ENCODE measurements at places on chromosomes 3 and 15.
A peak's percentile ranks its signal among the peaks of the same experiment; 100 is the strongest.

DNA sequence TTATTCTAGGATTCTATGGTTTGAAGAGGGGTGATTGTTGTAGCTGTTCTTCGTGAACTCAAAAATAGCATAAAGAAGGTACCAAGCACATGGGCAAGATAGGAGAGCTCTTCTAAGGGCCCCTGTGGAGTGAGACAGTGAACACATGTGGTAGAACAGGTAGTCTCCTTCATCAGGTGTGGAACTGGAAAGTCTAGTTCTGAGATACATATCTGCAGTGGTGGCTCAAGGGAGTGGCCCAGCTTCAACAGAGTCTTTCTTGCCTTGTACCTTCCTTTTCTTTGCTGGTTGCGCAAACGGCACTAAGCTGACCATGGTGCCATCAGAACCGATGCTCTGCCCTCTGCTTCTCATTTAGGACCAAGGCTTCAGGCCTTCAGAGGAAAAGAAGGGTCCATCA lies 65.2 kb downstream of the CERS3 start:
- DNase-seq, result no peak

DNA sequence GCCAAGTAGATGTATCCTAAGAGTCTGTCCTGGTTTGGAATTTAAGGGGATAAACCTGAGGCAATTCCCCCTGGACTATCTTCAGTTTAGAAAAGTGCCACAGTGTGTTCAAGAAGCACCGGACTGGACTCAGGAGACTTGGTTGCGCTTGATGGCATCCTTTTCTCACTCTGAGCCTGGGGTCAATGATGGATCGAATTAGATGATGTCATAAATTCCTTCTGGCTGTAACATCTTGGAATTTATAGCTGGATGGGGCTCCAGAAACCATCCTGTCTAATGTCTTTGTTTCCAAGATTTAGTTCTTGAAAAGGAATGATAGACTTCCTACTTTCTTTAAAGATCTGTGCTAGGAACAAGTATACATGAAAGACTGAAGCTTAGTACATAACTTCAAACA lies 280.6 kb downstream of the LPP start:
- DNase-seq, result no peak

- DNase-seq, result peak; percentile 66
These were observed 324.5 kb upstream of the ROBO2 start for GRCh38 chr3:76715426-76715825.

DNA sequence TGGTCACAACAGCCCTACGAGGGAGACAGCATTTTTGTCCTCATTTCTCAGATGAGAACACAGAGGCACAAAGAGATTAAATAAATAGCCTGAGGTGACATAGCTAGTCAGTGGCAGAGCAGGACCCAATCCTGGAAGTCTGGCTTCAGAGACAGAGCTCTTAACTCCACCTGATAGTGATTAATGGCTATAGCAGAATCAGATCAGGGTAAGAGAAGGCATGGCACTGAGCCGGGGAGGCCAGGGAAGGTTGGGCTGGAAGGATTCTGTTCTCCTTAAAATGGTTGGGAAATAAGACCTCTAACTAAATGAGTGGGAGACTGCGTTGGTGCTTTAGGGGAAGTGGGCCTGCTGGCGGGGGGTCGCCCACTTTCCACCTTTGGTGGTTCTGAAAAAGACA lies 104.5 kb downstream of the VGLL4 start:
- DNase-seq, result no peak

GRCh38 chr3:175192536-175192935 lies 333.4 kb downstream of the NAALADL2 start:
- peak; percentile 41 for DNase-seq

DNA sequence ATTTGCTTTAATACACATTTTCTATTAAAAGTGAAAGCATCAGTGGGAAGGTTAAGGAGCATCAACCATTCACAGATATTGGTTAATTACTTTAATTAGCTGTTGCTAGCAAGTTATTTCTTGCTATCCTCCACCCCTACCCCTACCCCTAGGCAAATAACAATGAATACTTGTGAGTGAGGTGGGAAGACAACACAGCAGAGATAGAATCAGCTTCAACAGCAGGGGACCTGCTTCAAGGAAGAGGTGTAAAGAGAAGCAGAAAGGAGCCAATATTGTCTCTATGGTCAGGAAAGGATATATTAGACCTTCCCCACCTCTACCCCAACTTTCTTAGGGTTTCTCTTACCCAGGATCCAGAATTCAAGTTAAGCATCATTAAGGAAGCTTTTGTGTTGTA lies 149.4 kb downstream of the SNRK start:
- DNase-seq, result no peak

- no peak for DNase-seq
These were observed 2.8 kb upstream of the MCTP2 start for GRCh38 chr15:94228611-94229010.

- no peak for DNase-seq
These were observed 336.0 kb upstream of the TRIM42 start for GRCh38 chr3:140341817-140342403.

GRCh38 chr3:192929146-192929545 lies 11.5 kb upstream of the MB21D2 start:
- DNase-seq, result peak; percentile 23

DNA sequence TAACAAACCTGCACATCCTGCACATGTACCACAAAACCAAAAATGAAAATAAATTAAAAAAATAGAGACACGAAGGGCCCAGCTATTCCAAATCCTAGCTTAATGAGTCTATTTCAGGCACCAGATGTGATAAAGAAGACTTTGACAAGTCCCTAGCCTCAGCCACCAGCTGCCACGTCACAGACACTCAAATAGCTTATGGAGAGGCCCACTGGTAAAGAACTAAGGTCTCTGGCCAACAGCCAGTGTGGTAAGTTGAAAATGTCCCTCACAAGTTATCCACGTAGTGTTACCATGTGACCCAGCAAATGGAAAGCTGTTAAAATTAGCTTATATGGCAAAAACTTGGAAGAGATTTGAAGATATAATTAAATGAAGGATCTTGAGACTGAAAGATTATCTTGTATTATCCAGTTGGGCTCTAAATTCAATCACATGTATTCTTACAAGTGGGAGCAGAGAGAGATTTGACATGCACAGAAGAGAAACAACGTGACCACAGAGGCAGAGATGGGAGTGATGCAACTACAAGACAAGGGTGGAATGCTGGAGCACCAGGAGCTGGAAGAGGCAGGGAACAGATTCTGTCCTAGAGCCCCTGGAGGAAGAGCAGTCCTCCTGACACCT lies 10.9 kb downstream of the ACSBG1 start:
- no peak for DNase-seq

DNA sequence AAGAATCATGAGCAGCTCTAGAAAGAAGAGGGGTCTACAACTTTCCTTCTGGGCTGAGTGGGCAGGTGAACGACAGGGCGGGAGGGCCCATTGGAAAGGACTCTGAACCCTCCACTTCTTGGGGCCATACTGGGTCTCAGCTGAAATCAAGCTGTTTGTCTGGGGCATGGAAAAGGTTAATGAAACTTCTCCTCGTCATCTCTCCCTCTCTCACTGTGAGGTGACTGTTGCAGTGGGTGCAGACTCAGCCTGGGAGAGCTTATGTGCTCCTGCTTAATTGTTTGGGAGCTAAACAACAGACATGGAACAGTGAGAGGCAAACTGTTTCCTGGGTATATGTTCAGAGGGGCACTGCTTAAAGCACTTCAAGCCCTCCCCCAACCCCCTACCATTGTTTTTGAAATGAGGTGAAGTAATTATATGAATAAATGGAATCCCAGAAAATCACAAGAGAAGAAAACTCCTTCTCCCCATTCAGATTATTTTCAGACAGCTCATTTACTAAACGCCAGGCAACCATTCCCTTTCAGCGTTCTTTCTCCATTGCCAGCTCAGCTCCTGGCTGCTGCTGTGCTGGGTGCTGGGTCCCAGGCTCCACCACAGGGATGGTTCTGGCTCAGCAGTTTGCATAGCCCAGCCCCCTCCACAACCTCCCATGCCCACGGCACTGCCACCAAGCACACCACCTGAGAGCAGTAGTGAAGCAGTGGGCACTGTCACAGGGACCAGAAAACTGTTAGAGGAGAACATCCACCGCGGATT lies 444.9 kb upstream of the TBL1XR1 start:
- DNase-seq, result no peak

- no peak for DNase-seq
These were observed 151.0 kb upstream of the WNT5A start for GRCh38 chr3:55637906-55638638.

GRCh38 chr3:65758876-65759598 lies 279.7 kb downstream of the MAGI1 start:
- DNase-seq, result peak; percentile 29

GRCh38 chr3:139310474-139310933 lies 33.3 kb upstream of the MRPS22 start:
- peak; percentile 77 for DNase-seq

DNA sequence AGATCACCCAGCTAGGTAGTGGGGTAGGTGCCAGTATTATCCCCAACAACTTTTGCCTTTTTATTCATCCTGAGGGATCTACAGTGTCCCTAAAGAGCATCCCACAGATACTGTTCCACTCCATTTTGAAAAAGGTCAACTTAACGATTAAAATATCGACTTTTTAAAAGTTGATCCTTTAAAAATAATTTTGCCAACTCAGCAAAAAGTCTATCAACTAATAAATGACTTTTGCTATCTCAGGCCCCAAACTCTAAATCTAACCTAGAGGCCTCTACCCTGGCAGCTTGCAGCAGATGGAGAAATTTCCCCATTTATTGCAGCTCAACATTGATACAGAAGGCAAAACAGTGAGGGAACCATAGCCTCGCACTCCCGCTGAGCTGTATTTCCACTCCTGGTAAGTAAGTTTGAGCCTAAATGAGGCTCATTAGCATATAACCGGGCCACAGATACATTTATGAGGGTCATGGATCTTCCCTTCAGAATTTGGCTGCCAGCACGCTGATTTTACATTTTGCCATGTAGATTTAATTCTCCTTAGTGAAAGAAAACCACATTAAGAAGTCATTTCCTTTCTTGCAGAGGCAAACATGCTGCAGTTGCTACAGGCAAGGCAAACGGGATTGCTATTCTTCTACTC lies 704.1 kb upstream of the CFAP20DC start:
- DNase-seq, result no peak

GRCh38 chr3:61173676-61174075 lies 77.6 kb downstream of the FHIT start:
- peak; percentile 1 for DNase-seq

GRCh38 chr3:152823781-152824180 lies 11.2 kb upstream of the P2RY1 start:
- DNase-seq, result no peak

- peak; percentile 15 for DNase-seq
These were observed 44.5 kb upstream of the PDZRN3 start for GRCh38 chr3:73669260-73669659.

DNA sequence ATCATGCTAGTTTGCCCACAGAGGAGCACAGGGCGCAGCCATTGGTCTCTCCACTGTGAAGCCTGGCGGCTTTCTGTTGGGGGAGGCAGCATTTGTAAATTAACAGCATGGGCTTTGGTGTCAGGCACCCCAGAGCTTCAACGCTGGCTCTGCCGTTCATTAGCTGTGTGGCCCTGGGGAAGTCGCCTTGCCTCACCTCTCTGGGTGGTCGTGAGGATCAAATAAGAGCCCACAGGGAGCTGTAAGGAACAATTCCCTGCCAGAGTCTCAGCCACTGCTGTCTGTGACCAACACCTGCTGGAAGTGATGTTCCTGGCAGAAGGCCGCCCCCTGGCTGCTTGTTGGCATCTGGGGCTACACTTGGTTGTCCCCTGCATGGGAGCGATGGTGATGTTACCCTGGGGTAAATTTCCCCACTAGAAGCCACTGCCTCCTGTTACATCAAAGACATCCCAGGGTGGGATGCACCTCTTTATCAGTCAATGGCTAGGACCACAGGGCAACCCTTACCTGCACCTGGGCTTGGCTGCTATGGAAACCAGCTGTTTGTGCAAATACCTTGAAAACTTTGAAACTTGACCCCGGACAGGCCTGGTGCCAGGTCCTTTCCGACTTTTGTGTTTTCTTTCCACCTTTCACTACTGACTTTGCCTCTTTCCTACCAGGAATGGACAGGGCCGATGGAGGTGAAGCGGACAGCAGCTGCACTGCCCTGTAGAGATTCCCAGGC lies 36.9 kb downstream of the DNASE1L3 start:
- DNase-seq, result no peak

GRCh38 chr3:125108833-125109535 lies 53.2 kb upstream of the HEG1 start:
- no peak for DNase-seq

DNA sequence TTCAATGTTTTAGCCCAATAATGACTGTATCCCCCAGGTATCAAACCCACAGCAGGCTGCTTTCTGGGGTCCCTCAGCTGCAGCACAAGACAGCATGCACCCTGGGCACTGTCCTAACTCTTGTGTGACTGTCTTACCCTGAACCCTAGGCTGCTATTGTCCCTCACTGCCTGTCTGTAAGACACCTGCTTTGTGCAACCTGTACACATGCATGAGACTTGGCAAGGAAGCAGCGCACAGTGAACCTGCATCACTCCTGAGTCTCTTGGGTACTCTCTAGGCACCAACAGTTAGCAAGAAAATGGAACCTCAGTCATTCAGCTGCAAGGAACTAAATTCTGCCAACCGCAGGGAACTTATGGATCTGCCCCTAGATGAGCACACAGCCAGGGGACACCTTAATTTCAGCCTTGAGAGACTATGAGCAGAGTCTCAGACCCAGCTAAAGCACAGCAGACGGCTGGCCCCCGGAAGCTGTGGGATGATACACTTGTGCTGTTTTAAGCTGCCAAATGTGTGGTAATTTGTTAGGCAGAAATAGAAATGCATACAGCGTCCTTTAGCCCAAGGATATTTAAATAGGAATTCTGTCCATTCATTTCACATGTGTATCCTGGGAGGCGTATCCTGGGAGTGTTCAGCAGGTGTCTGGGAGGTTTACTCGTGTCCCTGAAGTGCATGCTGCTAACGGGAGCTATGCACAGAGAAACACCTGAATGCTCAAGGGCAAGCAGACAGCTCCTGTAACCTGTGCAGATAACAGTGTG lies 223.8 kb downstream of the KLF13 start:
- no peak for DNase-seq

- DNase-seq, result peak; percentile 99
These were observed 138.1 kb downstream of the GREM1 start for GRCh38 chr15:32855942-32856341.

- DNase-seq, result no peak
These were observed 60.6 kb downstream of the WNT5A start for GRCh38 chr3:55426486-55426885.

- no peak for DNase-seq
These were observed 19.0 kb downstream of the CFAP100 start for GRCh38 chr3:126413693-126414080.

GRCh38 chr3:194315965-194316361 lies 35.2 kb downstream of the CPN2 start:
- DNase-seq, result peak; percentile 48

- DNase-seq, result no peak
These were observed 130.1 kb upstream of the STAC start for GRCh38 chr3:36250191-36250590.

- no peak for DNase-seq
These were observed 65.0 kb downstream of the SMARCC1 start for GRCh38 chr3:47716656-47717055.

- peak; percentile 95 for DNase-seq
These were observed 20.1 kb downstream of the RFT1 start for GRCh38 chr3:53109891-53110771.

GRCh38 chr3:128094295-128095151 lies 29.1 kb downstream of the RUVBL1 start:
- peak; percentile 49 for DNase-seq

GRCh38 chr15:80942746-80943565 lies 46.7 kb downstream of the MESD start:
- no peak for DNase-seq
